ENCODE measurements at places on chromosomes 1 and 21.

- peak; percentile 28 for DNase-seq
Measured at GRCh38 chr1:107434361-107434693, 293.5 kb downstream of the NTNG1 start.

- DNase-seq = no peak
Measured at GRCh38 chr1:74502432-74502831, 10.0 kb downstream of the LRRC53 start.

- no peak for DNase-seq
Measured at GRCh38 chr1:194176212-194176611, 989.8 kb upstream of the B3GALT2 start.

GRCh38 chr1:204828352-204828850 is 42.3 kb upstream of the NFASC start:
- peak; percentile 87 for DNase-seq

- no peak for DNase-seq
Measured at GRCh38 chr1:112676543-112676942, 2.1 kb downstream of the MOV10 start.

DNA sequence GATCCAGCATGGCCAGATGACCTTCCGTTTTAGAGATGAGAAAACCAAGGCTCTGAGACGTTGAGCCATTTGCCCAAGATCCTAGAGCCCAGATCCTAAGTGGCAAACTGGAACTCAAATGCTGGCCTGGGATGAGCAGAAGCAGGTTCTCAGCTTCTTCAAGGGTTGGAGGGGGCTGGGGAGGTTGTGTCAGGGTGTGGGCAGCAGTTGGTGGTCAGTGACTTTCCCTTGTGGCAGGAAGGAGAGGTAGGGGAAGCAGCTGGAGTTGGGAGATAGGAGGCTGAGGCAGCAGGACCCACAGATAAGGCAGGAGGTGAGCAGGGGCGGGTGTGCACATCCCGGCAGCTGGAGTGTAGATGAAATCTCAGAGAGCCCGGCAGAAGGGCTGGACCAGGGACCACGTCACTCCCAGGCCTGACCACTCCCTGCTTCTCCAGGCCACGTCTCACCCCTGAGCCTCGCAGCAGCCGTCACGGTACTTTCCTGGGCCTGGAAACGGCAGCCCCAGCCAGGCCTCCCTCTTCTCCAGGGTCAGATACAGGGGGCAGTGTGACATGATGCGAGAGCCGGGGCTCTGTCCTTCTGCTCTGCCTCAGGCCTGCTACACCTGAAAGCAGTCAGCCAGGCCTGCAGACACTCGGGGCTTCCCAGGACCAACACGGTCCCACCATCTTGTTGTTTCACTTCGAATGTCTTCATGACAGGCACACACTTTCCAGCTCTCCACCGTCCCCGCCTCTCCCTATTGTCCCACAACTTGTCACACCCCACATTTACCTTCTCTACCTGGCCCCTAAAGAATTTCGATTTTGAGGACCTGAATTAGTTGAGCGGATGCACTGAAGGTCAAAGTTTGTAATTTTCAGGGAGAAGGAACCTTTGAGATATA is 11.5 kb upstream of the LAPTM5 start:
- no peak for DNase-seq

- DNase-seq = no peak
Measured at GRCh38 chr1:176485083-176485482, 22.1 kb downstream of the PAPPA2 start.

GRCh38 chr1:241086686-241087085 is 270.3 kb downstream of the RGS7 start:
- DNase-seq = no peak

DNA sequence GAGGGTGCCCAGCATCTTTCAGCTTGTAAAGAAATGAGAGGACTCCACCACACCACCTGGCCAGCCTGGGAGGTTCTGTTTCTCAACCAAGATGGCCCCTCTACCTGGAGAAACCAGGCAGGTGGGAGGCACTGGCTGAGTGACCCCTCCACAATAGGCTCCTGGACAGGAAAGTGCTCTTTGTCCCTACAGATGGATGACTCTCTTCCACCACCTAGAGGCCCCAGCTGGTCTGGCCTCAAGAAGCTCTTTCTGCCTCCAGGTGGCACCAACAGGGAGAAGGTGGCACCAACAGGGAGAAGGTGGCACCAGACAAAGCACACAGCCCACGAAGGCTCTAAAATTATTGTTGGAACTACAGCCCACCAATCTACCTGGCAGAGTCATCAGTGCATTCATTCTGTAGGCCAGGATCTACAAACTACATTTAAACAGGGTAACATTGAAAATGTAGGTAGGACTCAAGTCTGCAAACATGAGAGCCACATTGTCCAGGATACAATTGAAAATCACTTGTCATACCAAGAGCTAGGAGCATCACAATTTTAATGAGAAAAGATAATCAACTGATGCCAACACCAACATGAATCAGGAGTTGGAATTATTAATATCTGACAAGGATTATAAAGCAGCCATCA is 14.4 kb downstream of the TMPRSS3 start:
- DNase-seq = no peak

GRCh38 chr1:192929597-192929996 is 120.8 kb downstream of the RGS2 start:
- DNase-seq = no peak

GRCh38 chr1:178192686-178193085 is 98.8 kb downstream of the RASAL2 start:
- DNase-seq = no peak

- DNase-seq = no peak
Measured at GRCh38 chr1:32988665-32989064, 24.1 kb upstream of the RNF19B start.

DNA sequence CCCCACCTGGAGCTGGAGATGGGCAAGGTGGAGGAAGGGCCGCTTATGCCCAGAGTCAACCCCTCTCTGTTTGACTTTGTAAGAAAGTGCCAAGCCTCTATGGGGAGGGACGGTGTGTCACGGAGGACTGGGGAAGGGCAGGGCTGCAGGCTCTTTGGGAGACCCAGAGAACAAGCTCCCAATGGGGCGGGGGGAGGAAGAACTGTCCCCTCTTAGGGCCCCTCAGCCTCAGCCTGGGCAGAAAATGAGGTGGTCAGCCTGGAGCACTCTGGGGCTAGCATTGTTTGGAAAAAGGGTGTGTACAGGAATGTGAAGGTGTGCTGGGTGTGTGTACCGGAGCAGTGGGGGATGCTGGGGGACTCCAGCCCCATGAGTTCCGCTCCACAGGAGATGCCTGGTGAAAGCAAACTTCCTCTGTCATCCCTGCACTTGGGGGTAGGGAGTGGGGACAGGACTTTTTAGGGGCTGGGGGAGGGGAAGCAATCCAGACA is 1.2 kb upstream of the INAVA start:
- no peak for DNase-seq

DNA sequence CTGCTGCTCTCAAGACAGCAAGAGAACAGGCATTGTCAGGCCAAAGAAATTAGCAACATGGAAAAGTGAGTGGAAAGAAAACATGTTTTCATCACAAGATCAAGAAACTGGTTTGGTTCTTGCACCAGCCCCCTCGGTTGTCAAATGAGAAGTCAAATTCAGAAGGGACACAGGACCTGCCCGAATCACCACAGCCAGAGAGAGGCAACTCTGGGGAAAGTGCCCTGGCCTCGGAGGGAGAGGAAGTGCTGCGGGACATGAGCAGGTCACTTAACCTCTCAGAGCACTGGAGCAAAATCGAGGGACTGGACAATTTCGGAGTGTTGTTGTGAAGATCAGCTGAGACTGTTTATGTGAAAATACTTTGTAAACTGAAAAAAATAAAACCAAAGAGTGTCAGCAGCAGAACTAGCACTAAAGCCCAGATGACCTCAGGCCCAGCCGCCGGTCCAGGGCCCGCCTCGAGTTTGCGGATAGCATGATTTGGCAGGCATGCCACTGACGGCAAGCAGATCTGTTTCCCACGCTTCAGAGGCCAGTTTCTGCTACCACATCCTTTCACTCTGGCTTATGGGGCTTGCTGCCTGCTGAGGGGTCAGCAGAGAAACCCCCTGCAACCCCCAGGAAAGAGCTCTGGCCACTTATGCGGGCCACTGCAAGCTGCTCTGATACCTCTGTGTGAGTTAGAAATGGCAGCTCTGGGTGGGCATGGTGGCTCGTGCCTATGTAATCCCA is 32.1 kb downstream of the CD247 start:
- DNase-seq = no peak

- no peak for DNase-seq
Measured at GRCh38 chr1:45928486-45929205, 125.2 kb downstream of the MAST2 start.

GRCh38 chr1:117606649-117607430 is 992 bp downstream of the TENT5C start:
- no peak for DNase-seq

All from NCI-H1930 (cell line).